ENCODE measurements at places on chromosomes 12 and 14.

DNA sequence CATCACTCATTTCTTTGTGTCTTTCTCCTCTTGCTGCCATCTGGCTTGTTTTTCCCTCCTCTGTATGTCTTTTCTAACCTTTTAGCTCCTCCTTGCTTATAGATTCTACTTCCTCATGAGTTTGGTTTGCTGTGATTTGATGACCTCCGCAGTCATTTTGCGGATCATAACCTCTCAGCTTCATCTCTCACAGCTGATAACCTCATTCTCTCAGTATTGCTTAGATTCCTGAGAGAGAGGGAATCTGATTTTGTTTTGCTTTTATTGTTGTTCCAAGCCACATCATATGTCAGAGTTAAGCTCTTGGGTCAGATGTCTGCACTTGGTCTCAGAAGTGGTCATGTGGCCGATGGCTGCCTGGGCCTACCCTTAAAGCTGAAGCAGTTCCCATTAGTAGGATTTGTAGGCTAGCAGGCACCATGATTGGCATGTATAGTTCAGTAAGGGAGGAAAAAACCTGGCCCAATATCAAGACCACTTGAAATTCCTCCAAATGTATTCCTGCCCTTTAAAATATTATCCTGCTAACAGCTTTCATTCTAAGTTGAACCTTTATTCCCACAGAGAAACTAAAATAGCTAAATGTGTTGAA, 13.5 kb downstream of the ZNF664 start:
- no peak for DNase-seq

DNA sequence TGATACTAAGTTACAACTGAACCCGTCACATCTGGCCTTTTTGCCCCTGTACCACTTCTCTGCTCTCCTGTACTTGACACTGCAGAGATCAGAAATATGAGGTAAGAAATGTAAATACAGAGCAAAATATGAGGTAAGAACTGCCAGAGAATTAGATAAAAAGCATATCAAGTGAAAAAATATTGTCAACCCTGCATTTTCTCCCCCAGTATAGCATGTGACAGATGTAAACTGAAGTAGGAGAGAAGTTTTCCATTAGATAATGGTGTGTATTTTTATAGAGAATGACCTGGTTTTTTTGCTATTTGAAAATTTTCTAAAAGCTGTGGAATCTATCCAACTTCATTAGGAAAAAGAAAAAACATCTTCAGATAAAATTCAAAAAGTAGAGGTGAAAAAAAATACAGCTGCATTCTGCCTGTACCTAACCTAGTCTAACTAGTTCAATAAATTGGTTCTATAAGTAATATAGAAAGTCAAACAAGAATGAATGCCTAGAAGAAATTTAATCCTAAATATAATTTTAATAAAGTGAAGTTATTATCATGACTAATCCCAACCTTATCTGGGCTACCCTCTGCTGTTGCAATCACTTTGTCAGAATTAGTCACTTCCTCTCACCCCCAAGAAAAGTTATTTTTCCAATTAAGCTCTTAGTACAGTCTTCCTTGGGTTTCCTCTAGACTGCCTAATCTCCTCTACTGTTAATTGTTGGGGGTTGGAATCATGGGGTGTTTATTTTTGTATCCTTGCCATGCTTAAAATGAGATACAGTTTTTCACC, 210.0 kb downstream of the RASSF9 start:
- DNase-seq = no peak

GRCh38 chr14:92224358-92224954, 98.5 kb upstream of the SLC24A4 start:
- DNase-seq = no peak

DNA sequence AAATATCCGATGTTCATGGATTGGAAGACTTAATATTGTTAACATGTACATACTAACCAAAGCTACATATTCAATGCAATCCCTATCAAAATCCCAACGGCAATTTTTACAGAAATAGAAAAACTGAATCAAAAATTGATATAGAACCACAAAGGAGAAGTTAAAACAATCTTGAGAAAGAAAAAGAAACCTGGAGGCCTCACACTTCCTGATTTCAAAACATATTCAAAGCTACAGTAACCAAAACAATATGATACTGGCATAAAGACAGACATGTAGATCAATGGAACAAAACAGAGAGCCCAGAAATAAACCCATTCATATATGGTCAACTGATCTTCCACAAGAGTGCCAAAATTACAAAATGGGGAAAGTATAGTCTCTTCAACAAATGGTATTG, 5.4 kb upstream of the PELI2 start:
- peak; percentile 15 for DNase-seq

GRCh38 chr14:23613242-23614070, 22.7 kb upstream of the DHRS2 start:
- no peak for DNase-seq

- DNase-seq = peak; percentile 42
Measured at GRCh38 chr14:68729556-68729955, 63.3 kb downstream of the ZFP36L1 start.

DNA sequence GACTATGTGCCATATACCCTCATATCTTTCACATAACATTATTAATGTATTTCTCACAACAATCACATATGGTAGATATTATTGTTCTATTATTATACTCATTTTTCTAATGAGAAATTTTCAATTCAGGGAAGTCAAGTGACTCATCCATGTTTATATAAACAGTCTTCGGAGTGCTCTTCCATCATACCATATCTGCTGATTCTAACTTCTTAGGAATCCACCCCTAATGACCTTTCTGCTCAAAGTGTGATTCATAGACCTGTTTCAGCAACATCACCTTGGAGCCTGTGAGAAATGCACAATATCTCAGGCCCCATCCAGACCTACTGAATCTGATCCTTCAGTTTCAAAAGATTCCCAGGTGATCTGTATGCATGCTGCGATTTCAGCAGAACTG, 39.8 kb upstream of the OVCH1 start:
- no peak for DNase-seq

DNA sequence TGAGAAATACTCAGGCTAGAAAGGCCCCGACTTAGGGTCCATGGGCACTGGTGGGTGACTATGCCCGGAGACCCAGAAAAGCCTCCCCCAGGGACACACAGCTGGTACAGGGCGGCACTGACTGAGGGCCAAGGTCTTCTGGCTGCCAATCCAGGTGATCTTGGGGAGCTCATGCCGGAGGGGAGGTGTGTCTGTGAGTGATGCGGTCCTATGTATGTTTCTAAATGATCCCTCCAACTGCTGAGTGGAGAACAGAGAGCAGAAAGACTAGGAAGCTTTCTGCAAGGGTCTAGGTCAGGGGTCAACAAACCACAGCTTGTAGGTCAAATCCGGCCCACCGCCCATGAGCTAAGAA, 391 bp downstream of the SERPINA4 start:
- DNase-seq = no peak

GRCh38 chr14:54786838-54787237, 115.8 kb downstream of the GCH1 start:
- DNase-seq = no peak

GRCh38 chr12:49961111-49961922, at the start of gene AQP5:
Gene AQP5, plus strand, starts transcription at chr12:49961872. Its CDS starts 146 bp downstream, at chr12:49962018.
- no peak for DNase-seq

GRCh38 chr14:100547633-100548294, 39.5 kb downstream of the BEGAIN start:
- peak; percentile 44 for DNase-seq

DNA sequence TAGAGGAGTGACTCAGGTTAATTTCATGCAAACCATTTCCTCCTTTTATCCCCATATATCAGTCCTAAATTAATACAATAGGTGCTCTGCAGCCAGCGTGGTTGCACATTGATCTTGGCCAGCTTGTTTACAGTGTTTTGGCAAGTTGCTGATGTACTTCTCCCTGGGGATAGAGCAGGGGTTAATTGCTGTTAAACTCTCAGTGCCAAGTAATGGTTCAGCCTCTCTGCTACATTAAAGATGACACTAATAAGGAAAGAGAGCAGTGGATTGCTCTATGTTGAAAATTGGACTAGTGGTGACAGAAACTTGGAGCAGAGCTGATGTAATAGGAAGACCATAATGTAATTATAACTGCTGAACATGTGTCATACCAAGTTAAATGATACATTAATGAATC, 717.5 kb downstream of the RERGL start:
- no peak for DNase-seq

DNA sequence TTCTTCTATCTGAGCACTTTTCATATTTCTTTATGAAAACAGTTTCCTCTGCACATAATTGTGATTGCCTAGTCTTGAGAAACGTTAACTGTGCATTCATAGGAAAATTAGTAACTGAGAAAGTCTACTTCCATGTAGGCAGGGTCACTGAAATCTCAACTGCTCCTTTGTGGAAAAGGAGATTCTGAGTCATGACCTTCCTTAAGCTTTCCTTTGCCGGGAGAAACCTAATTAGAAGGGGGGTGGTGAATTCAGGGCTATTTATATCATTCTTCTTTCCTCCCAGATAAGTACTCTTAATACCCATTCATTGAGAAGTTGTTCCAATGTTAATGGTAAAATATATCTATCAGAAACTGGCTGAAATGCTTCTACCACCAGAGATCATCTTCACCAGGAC, 751.0 kb upstream of the TMEM132C start:
- no peak for DNase-seq

- DNase-seq = no peak
Measured at GRCh38 chr12:12586879-12587675, 24.4 kb upstream of the DUSP16 start.

DNA sequence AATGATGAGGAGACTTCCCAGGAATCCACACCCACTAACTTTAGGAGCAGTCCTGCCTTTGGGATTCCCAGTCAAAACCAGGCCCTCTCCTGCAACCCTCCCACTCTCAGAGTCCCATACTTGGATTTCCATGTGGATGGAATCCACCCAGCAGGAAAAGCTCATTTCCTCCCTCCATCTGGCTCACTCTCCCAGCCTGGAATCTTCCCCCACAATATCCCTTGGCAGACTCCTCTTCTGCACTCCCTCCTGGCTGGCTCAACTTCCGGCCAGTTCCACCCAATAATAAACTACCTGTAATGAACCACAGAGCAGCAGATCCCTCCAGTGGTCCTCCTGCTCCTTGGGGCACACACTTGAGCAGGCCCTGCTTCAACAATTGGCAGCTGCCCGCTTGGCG, 102.8 kb upstream of the EGLN3 start:
- no peak for DNase-seq

GRCh38 chr12:131784909-131785762, 43.1 kb upstream of the MMP17 start:
- DNase-seq = no peak

GRCh38 chr12:109625749-109626377, 52.3 kb downstream of the MVK start:
- no peak for DNase-seq

DNA sequence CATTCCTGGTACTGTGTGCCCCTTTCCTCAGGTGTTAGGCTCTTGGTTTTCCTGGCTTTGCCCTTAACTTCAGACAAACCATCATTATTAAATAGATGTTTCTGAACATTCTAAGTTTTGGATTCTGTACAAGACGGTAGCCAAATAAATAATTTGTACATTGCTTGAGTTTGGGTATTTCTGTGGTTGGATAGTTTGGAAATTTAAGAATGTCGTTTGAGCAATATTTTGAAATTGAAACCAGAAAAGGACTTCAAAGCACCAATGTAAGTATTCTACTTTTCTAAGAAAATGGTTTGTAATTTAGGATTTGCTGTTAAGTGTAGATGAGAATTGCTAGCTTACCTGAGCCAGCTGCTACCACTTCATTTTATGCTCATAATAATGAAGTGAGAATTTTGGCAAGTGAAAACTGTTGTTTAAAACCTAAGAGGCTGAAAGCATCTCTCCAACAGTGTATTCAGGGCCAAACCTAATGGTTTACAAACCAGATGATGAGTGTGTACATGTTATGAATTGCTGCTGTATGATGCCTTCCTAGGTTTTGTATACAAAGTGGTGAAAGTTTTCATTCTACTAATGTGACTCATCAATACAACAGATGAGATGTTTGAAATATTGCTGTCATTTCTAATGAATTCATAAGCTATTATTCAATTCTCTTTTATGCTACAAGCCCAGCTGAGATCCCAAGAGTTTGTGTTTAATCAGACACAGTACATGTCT, 181.5 kb upstream of the PRKD1 start:
- DNase-seq = no peak

DNA sequence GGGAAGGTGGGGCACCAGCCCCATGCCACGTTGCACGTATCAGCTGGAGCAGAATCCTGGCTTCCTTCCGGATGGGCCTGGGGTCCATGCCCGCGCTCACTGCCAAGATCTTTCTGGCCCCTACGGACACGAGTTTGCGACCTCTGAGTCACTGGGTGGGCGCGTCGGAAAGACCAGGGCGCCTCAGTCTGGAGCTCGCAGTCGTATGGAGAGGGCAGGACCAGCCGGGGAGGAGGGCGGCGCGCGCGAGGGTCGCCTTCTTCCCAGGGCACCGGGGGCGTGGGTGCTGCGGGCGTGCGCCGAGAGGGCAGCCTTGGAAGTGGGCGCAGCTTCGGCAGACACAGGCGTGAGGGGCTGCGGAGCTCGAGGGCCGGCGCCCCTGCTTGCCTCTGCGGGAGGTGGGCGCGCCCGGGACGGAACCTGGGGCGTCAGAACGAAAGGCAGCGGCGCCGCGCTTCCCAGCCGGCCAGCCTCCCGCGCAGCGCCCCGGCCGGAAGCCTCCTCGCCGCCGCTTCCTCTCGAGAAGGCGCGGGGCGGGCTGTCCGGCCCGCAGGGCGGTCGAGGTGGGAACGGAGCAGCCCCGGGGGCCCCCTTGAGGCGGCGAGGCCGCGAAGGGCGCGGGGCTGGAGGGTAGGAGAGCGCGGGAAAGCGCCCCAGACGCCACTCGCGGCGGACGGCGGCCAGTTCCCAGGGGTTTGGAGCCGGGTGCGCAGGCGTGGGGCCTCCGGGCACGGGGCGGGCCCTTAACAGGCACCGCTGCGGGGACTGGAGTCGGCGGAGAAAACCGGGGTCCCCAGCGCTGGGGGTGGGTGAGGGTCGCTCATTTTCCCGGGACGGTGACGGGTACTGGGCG, at the start of gene ARL6IP4:
Gene ARL6IP4, plus strand, starts transcription at position 499 of the 853 bp plus-strand sequence. CDS start 459 bp downstream, outside the sequence.
- peak; percentile 65 for DNase-seq

DNA sequence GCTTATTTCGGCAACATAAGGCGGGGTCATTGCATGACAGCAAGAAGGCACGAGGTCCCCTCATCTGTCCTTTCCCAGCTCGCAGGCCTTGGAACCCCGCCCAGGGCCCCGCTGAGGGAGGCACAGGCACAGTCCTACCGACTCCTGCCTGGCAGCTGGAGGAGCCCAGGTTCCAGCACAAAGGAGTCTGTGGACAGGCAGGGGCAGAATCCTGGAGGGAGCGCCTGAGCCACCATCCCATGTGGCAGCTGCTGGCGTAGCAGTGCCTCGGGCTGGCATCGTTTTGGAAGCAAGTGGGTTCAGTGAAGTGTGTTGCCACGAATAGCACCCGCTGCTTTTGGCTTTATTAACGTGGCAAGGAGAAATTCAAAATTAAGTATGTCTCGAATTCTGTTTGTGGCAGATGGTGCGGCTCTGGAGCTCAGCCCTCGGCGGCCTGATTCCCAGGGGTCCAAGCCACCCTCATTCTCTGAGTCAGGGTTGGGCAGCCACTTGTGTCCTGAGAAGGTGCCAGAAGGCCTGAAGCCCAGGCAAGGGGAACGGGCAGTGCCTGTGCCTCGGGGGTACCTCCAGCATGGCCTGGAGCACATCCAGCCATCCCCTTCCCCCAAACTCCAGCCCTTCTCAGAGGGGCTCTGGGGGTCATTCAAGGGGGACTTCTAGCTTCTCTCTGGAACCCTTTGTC, 35.9 kb downstream of the SLC8B1 start:
- DNase-seq = no peak

- DNase-seq = no peak
Measured at GRCh38 chr14:99781091-99781490, 12.1 kb upstream of the EML1 start.

All from naive B cell (primary cell).